ENCODE measurements at places on chromosomes 11 and 22. TPM values are rescaled to one million over a fixed set of nuclear protein-coding genes. Genes with fewer than 3 reads are reported as not detected.

GRCh38 chr11:123475469-123475868 lies 45.4 kb downstream of the GRAMD1B start:
- no peak overlapping the region for H3K4me3 ChIP-seq
- no peaks in the 10 kb centered on the region for H3K27me3 ChIP-seq
- no peaks in the 10 kb centered on the region for H3K36me3 ChIP-seq
- no peak for DNase-seq

DNA sequence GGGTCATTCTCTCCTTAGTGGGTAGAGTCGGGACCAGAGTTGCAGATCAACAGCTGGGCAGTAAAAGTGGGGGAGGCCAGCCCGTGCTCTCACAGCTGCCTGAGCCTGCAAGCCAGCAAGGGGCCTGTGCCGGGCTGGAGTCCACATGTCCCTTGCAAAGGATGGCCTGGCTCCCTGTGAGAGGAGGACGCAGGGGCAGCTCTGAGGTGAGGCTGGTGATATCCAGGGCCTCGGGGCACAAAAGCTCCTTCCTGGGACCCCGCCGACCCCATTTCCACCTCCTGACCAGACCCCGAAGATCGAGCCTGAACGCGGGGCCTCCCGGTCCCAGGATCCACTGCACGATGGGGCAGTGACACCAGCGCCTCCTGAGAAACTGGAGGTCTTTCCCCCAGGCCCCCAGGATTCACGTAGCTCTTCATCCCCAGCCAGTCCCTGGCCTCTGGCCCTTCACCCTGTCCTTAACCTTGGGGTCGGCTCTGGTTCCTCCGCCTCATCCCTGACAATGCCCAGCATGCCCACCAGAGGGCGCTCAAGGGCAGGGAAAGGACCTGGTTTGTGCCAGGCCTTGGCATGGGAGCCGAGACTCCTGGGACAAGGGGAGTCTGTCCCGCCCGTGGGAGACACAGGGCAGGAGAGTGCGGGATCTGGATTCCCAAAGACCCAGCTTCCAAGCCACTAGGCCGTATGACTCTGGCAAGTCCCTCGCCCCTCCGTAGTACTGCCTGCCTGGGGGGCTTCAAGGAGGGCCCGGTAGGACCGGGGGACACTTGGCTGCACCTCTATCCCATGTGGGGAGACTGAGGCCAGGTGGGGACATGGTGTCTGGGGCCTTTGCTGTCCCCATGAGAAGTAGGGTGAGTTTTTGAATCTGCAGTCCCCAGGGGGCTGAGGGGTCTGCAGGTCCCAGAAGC lies 17.8 kb upstream of the WNT7B start:
- H3K27ac ChIP-seq = no peak overlapping the region
- H3K36me3 ChIP-seq = no peaks in the 10 kb centered on the region
- H3K4me1 ChIP-seq = peaks cover 24% of the 10 kb centered on the region
- H3K27me3 ChIP-seq = no peaks in the 10 kb centered on the region
- no peak overlapping the region for H3K4me3 ChIP-seq

- no peak for DNase-seq
- H3K4me3 ChIP-seq = no peak overlapping the region
- H3K27me3 ChIP-seq = no peaks in the 10 kb centered on the region
- H3K4me1 ChIP-seq = no peaks in the 10 kb centered on the region
These were observed 25.0 kb downstream of the CASP12 start for GRCh38 chr11:104873252-104873651.

GRCh38 chr11:75148436-75148983 lies 2.4 kb upstream of the SLCO2B1 start:
- no peak overlapping the region for H3K27ac ChIP-seq
- no peaks in the 10 kb centered on the region for H3K36me3 ChIP-seq
- DNase-seq = no peak
- no peaks in the 10 kb centered on the region for H3K27me3 ChIP-seq
- peaks cover 43% of the 10 kb centered on the region for H3K4me1 ChIP-seq

DNA sequence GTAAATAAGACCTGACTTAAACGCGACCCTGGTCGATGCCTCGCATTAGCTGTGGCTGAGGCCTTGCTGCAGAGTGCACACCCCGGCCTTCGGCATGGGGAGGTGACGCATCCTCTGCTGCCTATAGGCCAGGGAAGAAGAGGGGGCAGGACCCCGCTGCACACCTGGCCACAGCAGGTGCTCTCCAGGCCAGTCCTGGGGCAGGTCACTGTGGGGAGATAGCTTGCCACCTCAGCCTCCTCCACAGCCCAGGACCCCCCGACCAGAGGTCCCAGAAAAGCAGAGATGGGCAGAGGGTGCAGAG lies 12.7 kb downstream of the LRFN4 start:
- H3K27ac ChIP-seq = no peak overlapping the region
- no peak for DNase-seq
- H3K36me3 ChIP-seq = no peaks in the 10 kb centered on the region
- peaks cover 6% of the 10 kb centered on the region for H3K4me1 ChIP-seq

DNA sequence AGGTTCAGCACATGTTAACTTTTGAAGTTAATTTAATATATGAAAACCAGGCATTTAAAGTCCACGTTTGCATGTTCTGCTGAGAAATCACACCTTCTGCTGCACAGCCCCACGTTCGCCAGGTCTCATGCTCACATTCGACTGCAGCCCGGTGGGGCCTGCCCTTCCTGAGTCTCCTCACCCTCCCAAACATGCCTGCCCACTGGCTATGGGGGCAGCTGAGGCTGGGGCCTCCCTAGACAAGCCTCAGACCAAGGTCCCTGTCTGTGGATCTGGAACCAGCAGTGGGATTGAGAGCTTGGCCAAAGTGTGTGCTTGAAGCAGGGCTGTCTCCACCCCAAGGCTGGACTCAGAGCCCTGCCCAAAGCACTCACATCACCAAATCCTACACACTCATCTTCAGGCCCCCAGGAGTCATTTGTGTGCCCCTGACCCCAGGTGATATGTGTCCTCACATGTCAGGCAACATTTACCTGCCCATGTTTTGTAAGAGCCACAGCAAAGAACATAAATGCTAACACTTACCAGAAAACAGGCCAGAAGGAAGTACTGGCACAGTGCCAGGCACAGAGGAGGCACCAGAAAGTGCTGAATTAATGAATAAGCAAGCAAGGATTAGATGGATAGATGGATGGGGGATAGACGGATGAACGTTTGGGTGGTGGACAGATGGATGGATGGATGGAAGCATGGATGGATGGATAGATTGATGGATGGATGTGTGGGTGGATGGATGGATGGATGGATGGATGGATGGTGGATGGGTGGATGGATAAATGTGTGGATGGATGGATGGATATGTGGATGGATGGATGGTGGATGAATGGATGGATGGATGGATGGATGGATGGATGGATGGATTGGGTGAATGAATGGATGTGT lies 9.4 kb upstream of the FADD start:
- no peaks in the 10 kb centered on the region for H3K36me3 ChIP-seq
- H3K4me3 ChIP-seq = no peak overlapping the region
- H3K27ac ChIP-seq = no peak overlapping the region
- no peaks in the 10 kb centered on the region for H3K27me3 ChIP-seq

DNA sequence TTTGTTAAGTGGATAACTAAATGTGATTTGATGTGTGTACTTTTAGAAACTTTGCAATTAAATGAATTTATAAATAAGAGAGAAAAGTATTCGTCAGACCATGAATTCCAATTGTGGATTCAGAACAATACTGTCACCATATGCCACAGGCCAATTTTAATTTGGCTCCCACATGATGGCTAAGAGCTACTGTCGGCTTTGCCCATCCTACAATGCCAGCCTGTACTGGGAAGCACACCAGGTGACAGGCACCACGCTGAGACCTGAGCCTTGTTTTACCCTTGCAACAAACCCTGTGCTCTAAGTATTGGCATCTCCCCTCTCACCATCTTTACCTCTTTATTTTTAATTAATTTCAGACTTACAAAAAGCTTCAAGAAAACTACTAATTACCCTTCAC lies 14.0 kb downstream of the RAB30 start:
- DNase-seq = no peak
- H3K36me3 ChIP-seq = no peaks in the 10 kb centered on the region
- no peak overlapping the region for H3K27ac ChIP-seq
- H3K4me3 ChIP-seq = no peak overlapping the region

TIMM8B gene
- total RNA-seq = 9.6 TPM

CCDC81 gene
- not detected for total RNA-seq

IGLL1 gene
- total RNA-seq = not detected

Measured in body of pancreas (tissue), 4 donors.